Lung (tissue), 17 donors: ENCODE measurements at places on chromosomes 7 and 10. TPM values are rescaled to one million over a fixed set of nuclear protein-coding genes. Genes with fewer than 3 reads are reported as not detected.

SRGN gene
- 188 TPM for total RNA-seq

PLEKHS1 gene
- 21.9 TPM for total RNA-seq

OPTN gene
- 45.6 TPM for total RNA-seq

MALRD1 gene
- 17.9 TPM for total RNA-seq

CHRM2 gene
- total RNA-seq = 0.68 TPM

- peaks cover 2% of the 10 kb centered on the region for H3K4me1 ChIP-seq
- peak; percentile 30 for DNase-seq
- H3K27ac ChIP-seq = peak within 1 kb of the TSS; percentile 82
- no peaks in the 10 kb centered on the region for H3K36me3 ChIP-seq
Measured at GRCh38 chr10:114239117-114239993, at the start of gene VWA2. Gene VWA2 (plus strand): TSS chr10:114239254. CDS start chr10:114248714, 9,460 bp downstream.

- H3K4me3 ChIP-seq = no peak overlapping the region
- no peak overlapping the region for H3K27ac ChIP-seq
- no peaks in the 10 kb centered on the region for H3K4me1 ChIP-seq
- no peak for DNase-seq
Measured at GRCh38 chr10:88540351-88540750, 42.8 kb downstream of the RNLS start.

- H3K36me3 ChIP-seq = no peaks in the 10 kb centered on the region
- H3K27ac ChIP-seq = no peak overlapping the region
- peak; percentile 11 for DNase-seq
- H3K27me3 ChIP-seq = no peaks in the 10 kb centered on the region
Measured at GRCh38 chr10:60480865-60481563, 91.3 kb upstream of the ANK3 start.

DNA sequence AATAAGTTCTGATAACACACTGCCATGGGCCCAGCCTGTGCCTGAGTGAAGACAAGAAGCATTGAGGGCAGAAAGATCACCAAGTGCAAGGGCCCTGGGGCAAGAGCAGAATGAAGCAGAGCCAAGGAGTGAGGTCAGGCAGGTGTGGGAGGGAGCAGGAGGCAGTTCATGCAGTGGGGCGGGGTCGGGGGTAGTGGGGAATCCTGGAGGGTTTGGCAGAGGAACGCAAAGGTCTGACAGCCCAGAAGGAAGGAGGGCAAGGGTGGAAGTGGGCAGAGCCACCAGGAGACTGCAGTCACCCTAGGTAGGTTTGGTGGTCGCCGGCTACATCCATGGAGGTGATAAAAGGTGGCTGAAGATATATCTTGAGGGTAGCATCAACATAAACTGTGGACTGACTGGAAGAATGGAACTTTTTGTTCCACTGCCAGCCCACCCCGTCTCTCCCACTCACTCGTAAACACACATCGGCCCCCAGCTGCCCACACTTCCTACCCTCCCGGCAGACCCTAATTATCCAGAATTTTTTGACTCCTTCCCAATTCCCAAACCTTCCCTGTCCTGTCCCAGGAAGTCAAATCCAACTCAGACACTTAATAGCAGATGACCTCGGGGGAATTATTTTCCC, 172.4 kb downstream of the ARHGAP12 start:
- H3K27ac ChIP-seq = no peak overlapping the region
- no peak overlapping the region for H3K4me3 ChIP-seq
- H3K27me3 ChIP-seq = no peaks in the 10 kb centered on the region
- no peak for DNase-seq

DNA sequence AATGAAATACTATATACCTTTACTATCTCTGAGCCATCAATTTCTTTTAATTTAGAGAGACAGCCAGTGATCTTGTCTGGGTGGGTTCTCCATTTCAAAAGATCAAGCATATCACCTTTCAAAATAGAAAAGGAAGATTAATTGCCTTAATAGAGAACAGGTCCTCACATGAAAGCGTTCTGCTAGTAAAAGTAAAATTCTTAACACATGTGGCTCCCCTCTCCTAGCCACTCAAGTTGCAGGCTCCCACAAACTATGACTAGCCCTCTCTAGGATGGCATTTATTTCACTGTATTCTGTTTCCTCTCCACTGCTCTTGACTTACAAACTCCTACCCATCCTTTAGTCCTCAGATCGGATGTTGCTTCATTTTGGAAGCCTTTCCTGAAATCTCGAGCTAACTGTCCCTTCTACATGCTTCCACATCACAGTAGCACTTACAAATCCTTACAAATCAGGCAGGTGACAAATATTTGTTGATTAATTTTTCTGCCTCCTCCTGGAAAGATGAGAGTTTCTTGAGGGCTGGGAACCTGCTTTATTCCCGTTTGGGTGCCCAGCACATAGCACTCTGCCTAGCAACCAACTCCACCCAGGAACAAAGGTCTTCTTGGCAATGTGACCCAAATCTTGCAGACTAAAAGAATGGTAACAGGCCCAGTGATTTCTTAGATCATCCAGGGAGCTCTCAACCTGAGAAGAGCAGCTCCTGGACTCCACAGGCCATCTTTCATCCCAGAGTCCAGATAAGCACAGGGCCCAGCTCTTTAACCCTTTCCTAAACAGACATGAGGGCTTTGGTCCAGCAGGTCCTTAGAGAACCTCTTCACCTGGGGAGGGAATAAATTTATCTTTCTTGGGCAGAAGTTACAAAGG, 310.4 kb upstream of the IMMP2L start:
- H3K27ac ChIP-seq = no peak overlapping the region
- H3K4me3 ChIP-seq = no peak overlapping the region
- peaks cover 3% of the 10 kb centered on the region for H3K36me3 ChIP-seq
- H3K4me1 ChIP-seq = no peaks in the 10 kb centered on the region
- DNase-seq = no peak

- no peak overlapping the region for H3K4me3 ChIP-seq
- H3K27me3 ChIP-seq = no peaks in the 10 kb centered on the region
- H3K27ac ChIP-seq = no peak overlapping the region
- H3K4me1 ChIP-seq = no peaks in the 10 kb centered on the region
Measured at GRCh38 chr7:87420173-87420572, 55.3 kb downstream of the ABCB4 start.

DNA sequence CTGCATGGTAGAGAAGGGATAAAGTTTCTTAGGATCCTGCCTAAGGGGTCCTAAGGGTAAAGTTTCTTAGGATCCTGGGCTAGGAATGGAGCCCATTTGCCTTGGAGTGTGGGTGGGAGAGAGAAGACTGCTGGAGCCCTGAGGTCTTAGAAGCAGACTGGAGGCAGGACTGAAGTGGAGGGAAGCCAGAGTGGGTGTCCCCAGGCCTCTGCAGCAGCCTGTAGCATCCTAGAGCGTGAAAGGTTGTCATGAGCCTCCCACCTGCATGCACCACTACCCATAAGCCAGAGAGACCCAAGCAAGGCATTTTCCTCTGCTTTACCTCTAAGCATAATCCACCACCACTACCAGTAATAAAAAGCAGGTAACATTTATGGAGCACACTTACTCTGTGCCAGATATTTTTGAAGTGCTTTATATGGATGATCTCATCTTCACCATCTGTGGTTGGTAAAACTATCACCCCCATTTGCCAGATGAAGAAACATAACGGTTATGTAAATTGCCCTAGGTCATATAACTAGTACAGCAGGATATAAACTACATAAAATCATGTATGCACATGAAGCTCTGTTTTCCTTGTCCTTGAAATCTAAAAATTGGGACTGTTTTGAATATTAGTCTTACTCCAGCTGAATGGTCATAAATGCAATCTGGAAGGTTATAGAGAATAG, 103.5 kb upstream of the CCDC6 start:
- H3K4me1 ChIP-seq = no peaks in the 10 kb centered on the region
- H3K27ac ChIP-seq = no peak overlapping the region
- no peaks in the 10 kb centered on the region for H3K36me3 ChIP-seq
- DNase-seq = no peak

GRCh38 chr7:41425926-41426325, 277.0 kb downstream of the INHBA start:
- no peaks in the 10 kb centered on the region for H3K27me3 ChIP-seq
- no peak for DNase-seq
- no peak overlapping the region for H3K27ac ChIP-seq
- H3K36me3 ChIP-seq = no peaks in the 10 kb centered on the region
- no peaks in the 10 kb centered on the region for H3K4me1 ChIP-seq
